Activated CD4-positive, alpha-beta T cell treated with anti-CD3 and anti-CD28 coated beads, Interleukin-2, amount 10 ng/mL, durations not matched to agents 7 days and 5 days (primary cell): ENCODE measurements at places on chromosomes 3 and 15.
A peak's percentile ranks its signal among the peaks of the same experiment; 100 is the strongest.

- H3K36me3 ChIP-seq, result no peaks in the 10 kb centered on the region
- peaks cover 1% of the 10 kb centered on the region for H3K27me3 ChIP-seq
- no peak overlapping the region for H3K27ac ChIP-seq
- no peak overlapping the region for H3K4me3 ChIP-seq
- no peak for DNase-seq
- H3K4me1 ChIP-seq, result no peaks in the 10 kb centered on the region
These were observed 195.9 kb upstream of the TBC1D5 start for GRCh38 chr3:17938313-17938712.

DNA sequence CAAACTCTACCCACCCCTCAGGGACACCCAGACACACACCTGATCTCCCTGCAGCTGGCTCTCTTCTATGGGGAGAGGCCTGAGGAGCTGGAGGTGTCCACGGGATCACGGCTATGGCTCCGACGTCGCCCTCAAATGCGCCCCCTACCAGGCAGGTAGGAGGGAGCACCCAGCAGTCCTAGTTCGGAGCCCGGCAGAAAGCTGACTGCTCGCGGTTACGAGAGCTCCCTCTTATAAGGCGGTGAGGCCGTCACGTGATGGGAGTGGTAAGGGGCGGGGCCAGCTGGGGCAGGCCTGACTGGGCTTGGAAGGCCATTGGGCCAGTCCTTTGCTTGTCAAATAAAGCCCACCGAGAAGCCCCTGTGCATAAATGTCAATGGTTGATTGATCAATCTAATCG, at the start of gene PRR20G:
TSS of gene PRR20G (minus strand) at position 207 of the 400 bp plus-strand sequence. CDS start 681 bp downstream, outside the sequence.
- no peaks in the 10 kb centered on the region for H3K36me3 ChIP-seq
- H3K27ac ChIP-seq, result no peak within 1 kb of the TSS
- no peaks in the 10 kb centered on the region for H3K27me3 ChIP-seq
- no peak within 1 kb of the TSS for H3K4me3 ChIP-seq

- H3K4me3 ChIP-seq, result no peak overlapping the region
- H3K4me1 ChIP-seq, result no peaks in the 10 kb centered on the region
- peaks cover 2% of the 10 kb centered on the region for H3K27me3 ChIP-seq
- no peak for DNase-seq
- H3K36me3 ChIP-seq, result no peaks in the 10 kb centered on the region
- H3K27ac ChIP-seq, result no peak overlapping the region
These were observed 64.5 kb downstream of the ALCAM start for GRCh38 chr3:105431200-105431599.

DNA sequence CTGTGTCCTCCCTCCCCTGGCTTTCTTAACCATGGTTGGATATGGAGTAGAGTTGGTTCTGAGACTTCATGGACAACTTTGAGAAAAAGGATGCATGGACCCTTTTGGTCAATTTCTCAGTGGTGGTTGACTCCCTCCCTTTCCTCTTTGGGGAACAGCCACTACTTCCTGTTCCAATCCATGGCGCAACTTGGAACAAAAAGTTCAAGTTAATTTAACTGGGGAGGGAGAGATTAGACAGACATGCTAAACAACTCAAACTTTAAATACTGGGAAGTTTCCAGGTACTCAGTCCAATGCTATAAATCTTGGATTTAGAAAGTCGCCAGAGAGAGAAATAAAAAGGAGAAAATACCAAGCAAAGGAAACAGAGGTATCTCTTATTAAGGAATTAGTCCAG, 202.2 kb downstream of the PDZRN3 start:
- no peak overlapping the region for H3K27ac ChIP-seq
- H3K27me3 ChIP-seq, result no peaks in the 10 kb centered on the region
- DNase-seq, result no peak

GRCh38 chr3:156472684-156473083, 82.2 kb downstream of the SSR3 start:
- H3K27ac ChIP-seq, result no peak overlapping the region
- H3K27me3 ChIP-seq, result peaks cover 48% of the 10 kb centered on the region
- DNase-seq, result no peak
- H3K36me3 ChIP-seq, result no peaks in the 10 kb centered on the region
- no peak overlapping the region for H3K4me3 ChIP-seq

GRCh38 chr3:72462595-72463011, 385.6 kb downstream of the SHQ1 start:
- H3K36me3 ChIP-seq, result no peaks in the 10 kb centered on the region
- H3K27ac ChIP-seq, result no peak overlapping the region
- no peak for DNase-seq
- peaks cover 5% of the 10 kb centered on the region for H3K27me3 ChIP-seq
- no peak overlapping the region for H3K4me3 ChIP-seq

GRCh38 chr3:12993517-12994356, 79.5 kb downstream of the IQSEC1 start:
- H3K27ac ChIP-seq, result no peak overlapping the region
- H3K4me3 ChIP-seq, result peak overlapping the region; percentile 80
- peaks cover 15% of the 10 kb centered on the region for H3K4me1 ChIP-seq
- DNase-seq, result no peak
- H3K27me3 ChIP-seq, result no peaks in the 10 kb centered on the region

- peaks cover 7% of the 10 kb centered on the region for H3K4me1 ChIP-seq
- DNase-seq, result no peak
- H3K27ac ChIP-seq, result no peak overlapping the region
- no peak overlapping the region for H3K4me3 ChIP-seq
These were observed 93.4 kb downstream of the LRRC28 start for GRCh38 chr15:99344639-99345038.

GRCh38 chr3:50117120-50117519, 28.4 kb downstream of the RBM5 start:
- no peak for DNase-seq
- no peaks in the 10 kb centered on the region for H3K27me3 ChIP-seq
- no peaks in the 10 kb centered on the region for H3K4me1 ChIP-seq
- H3K27ac ChIP-seq, result no peak overlapping the region
- no peak overlapping the region for H3K4me3 ChIP-seq
- peaks cover 68% of the 10 kb centered on the region for H3K36me3 ChIP-seq

DNA sequence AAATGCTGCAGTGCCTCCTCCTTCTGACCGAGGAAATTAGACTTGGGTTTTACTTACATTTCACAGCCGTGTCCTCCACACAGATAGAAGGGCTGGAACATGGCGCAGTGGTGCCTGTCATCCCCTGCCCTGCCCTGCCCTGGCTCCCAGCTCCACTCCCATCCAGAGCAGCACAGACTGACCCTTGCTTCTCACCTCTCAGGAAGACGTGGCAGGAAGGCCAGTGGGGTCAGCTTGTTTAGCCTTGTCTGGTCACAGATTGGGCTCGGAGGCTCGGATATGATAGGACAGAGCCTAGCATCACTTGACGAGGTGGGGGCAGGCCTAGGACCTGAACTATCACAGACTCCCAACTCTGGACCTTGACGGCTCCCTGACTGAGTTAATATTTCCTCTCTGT, 88.5 kb downstream of the LINGO1 start:
- H3K27me3 ChIP-seq, result peaks cover 3% of the 10 kb centered on the region
- no peak for DNase-seq
- H3K36me3 ChIP-seq, result no peaks in the 10 kb centered on the region

DNA sequence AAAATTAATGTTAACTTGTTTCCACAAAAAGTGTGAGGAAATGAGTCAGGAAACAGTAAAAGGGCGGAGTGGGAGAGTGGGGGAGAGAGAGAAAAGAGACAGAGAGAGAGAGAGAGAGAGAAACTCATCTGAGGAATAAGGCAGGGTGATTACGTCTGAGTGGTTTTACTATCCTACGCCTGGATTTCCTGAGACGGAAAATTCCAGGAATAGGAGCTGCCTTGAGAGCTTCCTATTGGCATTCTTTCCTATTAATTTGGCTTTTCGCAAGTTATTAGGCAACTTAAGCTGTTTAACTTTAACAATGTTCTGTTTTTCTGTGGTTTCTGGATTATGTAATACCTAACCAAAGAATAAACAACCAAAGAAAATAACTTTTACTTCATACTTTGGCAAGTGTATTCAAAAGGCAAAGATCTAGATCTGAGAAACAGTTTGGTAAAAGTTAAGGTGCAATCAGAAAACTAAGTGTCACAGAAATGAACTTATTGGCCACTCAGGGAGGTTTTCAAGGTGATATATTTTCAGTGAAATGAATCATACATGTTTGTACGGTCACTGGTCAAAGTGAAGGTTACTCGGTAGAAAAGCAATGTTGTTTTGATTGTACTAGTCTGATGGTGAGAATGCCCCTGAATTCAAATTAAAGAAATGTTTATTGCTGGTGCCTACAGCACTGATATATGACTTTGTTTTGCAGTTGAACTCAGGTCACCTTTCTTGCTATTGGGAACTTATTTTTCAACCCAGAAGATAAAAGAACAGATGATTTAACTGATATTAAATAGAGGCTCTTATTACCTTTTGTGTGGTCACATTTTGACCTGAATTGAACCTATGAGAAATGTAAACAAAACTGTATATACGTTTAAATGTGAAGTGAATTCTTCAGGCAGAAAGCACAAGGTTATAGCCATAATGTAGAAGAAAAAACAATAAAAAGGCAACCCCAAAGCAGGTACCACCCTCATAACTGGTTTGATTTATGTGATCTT, 39.9 kb upstream of the TNFSF10 start:
- H3K4me3 ChIP-seq, result peak overlapping the region; percentile 63
- H3K27me3 ChIP-seq, result no peaks in the 10 kb centered on the region

GRCh38 chr3:67854663-67855062, 200.3 kb upstream of the SUCLG2 start:
- H3K36me3 ChIP-seq, result no peaks in the 10 kb centered on the region
- no peak for DNase-seq
- no peaks in the 10 kb centered on the region for H3K27me3 ChIP-seq
- H3K4me3 ChIP-seq, result no peak overlapping the region
- H3K27ac ChIP-seq, result no peak overlapping the region

DNA sequence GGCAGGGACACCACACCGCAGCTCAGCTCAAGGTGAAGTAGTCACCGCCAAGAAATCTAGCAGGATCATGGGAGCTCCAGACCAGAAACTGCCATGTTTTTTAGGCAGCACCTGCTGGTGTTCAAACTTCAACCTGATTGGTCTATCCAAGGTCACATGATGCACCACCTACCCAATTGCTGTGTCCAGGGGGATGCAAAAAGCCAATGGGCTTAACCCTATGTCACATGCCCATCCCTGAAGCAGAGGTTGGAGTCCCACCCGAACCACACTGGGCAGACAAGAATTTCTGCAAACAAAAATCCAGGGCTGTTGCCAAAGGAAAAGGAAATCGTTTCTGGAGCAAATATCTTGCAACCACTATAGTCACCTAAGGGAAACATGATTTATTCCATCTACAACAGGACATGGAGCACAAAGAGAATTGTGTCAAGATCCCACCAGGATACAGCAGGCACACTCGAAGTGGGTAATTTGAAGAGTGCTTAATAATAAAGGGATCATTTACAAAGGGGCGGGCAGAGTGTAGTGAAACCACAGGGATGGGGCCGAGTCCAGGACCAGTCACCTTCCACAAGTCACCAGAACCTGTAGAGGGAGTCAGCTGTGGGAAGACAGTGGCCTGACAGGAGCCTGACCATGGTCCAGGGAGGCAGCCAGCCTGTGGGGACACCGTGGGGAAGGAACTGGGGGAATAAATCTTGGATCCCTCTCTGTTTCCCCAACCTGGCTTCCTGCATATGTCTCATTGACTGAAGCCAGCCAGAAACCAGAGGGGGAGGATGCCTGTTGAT, 34.2 kb upstream of the TSEN2 start:
- no peaks in the 10 kb centered on the region for H3K27me3 ChIP-seq
- DNase-seq, result no peak
- H3K4me3 ChIP-seq, result no peak overlapping the region
- no peaks in the 10 kb centered on the region for H3K4me1 ChIP-seq

- no peak overlapping the region for H3K4me3 ChIP-seq
- H3K36me3 ChIP-seq, result no peaks in the 10 kb centered on the region
- no peaks in the 10 kb centered on the region for H3K4me1 ChIP-seq
- H3K27ac ChIP-seq, result no peak overlapping the region
These were observed 189.5 kb downstream of the SHOX2 start for GRCh38 chr3:157916672-157917071.

- no peaks in the 10 kb centered on the region for H3K4me1 ChIP-seq
- peaks cover 61% of the 10 kb centered on the region for H3K27me3 ChIP-seq
- no peak for DNase-seq
- no peak overlapping the region for H3K4me3 ChIP-seq
- no peak overlapping the region for H3K27ac ChIP-seq
- no peaks in the 10 kb centered on the region for H3K36me3 ChIP-seq
These were observed 48.3 kb downstream of the SPTSSB start for GRCh38 chr3:161322781-161323568.

- H3K36me3 ChIP-seq, result no peaks in the 10 kb centered on the region
- H3K4me1 ChIP-seq, result peaks cover 9% of the 10 kb centered on the region
- peaks cover 9% of the 10 kb centered on the region for H3K27me3 ChIP-seq
These were observed 136.7 kb downstream of the CCNL1 start for GRCh38 chr3:157023226-157023625.

GRCh38 chr3:15305359-15305844, 27.0 kb downstream of the SH3BP5 start:
- H3K36me3 ChIP-seq, result peaks cover 57% of the 10 kb centered on the region
- no peak for DNase-seq
- no peak overlapping the region for H3K4me3 ChIP-seq
- H3K27me3 ChIP-seq, result no peaks in the 10 kb centered on the region
- peaks cover 64% of the 10 kb centered on the region for H3K4me1 ChIP-seq

GRCh38 chr3:197889204-197889930, 60.6 kb upstream of the RPL35A start:
- H3K4me1 ChIP-seq, result no peaks in the 10 kb centered on the region
- H3K27me3 ChIP-seq, result no peaks in the 10 kb centered on the region
- peaks cover 8% of the 10 kb centered on the region for H3K36me3 ChIP-seq
- H3K4me3 ChIP-seq, result no peak overlapping the region
- DNase-seq, result no peak
- no peak overlapping the region for H3K27ac ChIP-seq

GRCh38 chr3:156488767-156489166, 66.2 kb downstream of the SSR3 start:
- H3K4me1 ChIP-seq, result peaks cover 20% of the 10 kb centered on the region
- H3K27me3 ChIP-seq, result peaks cover 12% of the 10 kb centered on the region
- no peak overlapping the region for H3K4me3 ChIP-seq
- no peak overlapping the region for H3K27ac ChIP-seq
- no peaks in the 10 kb centered on the region for H3K36me3 ChIP-seq
- DNase-seq, result no peak

- DNase-seq, result no peak
- H3K36me3 ChIP-seq, result no peaks in the 10 kb centered on the region
- H3K4me1 ChIP-seq, result no peaks in the 10 kb centered on the region
These were observed 133.8 kb upstream of the MCTP2 start for GRCh38 chr15:94097552-94097951.

GRCh38 chr3:160796089-160796812, 40.2 kb downstream of the PPM1L start:
- H3K36me3 ChIP-seq, result no peaks in the 10 kb centered on the region
- no peak for DNase-seq
- H3K4me1 ChIP-seq, result peaks cover 9% of the 10 kb centered on the region
